G401 (cell line): ENCODE measurements at places on chromosomes 4 and X.

DNA sequence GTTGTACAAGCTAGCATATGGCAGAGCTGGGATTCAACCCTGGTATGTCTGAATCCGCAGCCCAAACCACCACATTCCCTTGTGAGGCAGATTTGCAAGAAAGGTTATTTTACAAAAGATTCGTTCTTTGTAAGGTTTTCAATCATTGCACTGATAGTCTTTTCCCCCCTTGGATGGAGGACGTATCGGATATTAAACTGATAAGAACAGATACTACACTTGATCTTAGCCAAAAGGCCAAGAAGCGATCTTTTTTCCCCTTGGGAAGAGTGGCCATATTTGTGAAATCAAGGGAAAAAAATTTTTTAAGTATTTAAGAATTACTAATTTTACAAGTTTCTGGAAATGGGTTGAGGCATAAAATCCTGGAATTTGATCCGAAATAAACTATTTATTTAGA lies 34.4 kb upstream of the MSMO1 start:
- DNase-seq, result no peak

GRCh38 chrX:112368371-112368770 lies 285.8 kb upstream of the TRPC5 start:
- DNase-seq, result no peak

DNA sequence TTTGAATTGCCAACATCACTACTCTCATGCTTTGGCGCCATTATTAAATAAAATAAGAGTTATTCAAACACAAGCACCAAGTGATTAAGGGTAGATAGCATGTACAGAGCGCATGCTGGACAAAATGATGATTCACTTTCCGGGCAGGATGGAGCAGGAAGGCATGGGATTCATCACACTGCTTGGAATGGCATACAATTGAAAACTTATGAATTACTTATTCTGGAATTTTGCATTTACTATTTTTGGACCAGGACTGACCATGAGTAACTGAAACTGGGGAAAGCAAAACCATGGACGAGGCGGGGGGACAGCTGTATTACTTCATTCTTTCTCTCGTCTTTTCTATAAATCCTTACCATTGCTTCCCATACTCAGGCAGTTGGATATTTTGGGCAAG lies 28.5 kb upstream of the FGF5 start:
- no peak for DNase-seq

DNA sequence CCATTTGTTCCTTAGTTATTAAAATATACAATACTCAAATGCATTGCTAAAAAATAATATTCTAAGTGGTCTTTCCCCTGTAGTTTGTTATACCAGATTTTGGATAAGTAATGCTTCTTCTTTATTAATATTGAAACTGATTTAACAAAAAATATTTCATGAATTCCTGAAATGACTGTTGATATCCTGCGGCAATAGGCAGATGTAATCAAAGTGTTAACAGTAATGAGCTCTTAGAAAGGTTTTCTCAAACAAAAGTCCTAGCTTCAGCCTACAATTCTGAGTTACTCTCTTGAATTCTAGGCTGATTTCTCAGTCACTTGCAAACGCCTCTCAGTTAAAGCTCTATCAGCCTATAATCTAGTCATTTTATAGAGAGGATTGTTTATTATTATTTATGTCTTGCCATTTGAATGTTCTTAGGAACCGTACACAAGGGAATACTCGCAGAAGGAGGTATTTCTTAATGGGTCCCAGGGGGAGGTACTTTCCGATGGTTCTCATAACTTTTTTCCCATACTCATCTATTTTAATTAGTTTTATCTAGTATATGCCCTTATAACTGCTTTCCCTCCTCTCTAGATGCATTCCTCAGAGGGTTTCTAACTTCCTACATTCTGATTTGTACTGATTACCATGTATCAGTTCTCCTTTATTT lies 96.8 kb downstream of the FNIP2 start:
- no peak for DNase-seq

GRCh38 chrX:13699183-13699826 lies 10.4 kb downstream of the RAB9A start:
- DNase-seq, result no peak

DNA sequence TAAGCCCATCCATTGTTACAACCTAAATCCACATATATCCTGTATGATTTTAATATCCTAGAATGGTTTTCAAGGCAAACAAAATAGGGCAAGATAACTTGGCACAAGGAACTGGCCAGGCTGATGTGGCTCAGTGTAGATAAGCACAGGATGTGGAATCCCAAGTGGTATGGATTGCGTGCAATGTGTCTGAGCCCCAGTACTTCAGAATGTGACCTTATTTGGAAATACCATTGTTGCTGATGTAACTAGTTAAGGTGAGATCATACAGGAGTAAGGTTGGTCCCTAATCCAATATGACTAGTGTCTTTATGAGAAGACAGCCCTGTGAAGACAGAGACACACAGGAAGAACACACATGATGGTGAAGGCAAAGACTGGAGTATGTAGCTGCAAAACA lies 72.4 kb downstream of the IL21 start:
- no peak for DNase-seq

GRCh38 chr4:73967866-73968265 lies 14.0 kb downstream of the PF4 start:
- no peak for DNase-seq

DNA sequence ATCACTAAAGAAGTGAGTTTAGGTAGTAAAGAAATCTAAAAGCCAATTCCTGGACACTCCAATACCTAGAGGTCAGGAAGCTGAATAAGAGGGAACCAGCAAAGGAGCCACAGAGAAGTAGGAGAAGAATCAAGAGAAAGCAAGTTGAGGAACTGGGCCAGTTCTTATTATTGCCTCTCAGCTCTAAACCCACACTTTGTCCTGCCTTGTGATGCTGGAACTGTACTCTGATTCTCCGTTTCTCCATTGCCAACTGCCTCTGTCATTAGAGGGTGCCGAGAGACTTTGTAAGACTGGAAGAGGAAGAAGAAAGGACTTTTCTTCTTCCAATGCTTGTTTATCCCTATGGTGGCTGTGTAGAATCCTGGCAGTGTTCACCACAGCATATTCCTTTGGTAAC lies 38.6 kb downstream of the NSUN7 start:
- DNase-seq, result no peak

GRCh38 chrX:153592091-153592833 lies 6.7 kb downstream of the CCNQ start:
- no peak for DNase-seq

DNA sequence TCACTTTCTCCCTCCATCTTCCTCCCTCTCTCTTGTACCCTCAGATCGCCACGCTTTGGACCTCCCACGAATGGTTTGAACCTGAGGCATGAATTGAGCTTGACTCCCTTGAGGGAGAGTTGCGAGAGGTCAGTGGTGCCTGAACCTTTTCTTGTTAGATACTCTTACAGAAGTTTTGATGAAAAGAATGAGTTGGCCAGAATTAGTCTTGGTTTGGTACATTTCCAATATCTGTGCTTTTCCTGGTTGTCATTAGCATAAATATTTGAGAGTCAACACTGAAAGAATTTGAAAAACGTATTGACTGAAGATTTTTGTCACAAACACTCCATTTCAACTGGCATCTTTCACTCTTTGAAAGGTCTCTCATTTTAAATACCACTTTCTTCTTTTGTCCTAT lies 510.6 kb upstream of the DIPK2B start:
- DNase-seq, result no peak

DNA sequence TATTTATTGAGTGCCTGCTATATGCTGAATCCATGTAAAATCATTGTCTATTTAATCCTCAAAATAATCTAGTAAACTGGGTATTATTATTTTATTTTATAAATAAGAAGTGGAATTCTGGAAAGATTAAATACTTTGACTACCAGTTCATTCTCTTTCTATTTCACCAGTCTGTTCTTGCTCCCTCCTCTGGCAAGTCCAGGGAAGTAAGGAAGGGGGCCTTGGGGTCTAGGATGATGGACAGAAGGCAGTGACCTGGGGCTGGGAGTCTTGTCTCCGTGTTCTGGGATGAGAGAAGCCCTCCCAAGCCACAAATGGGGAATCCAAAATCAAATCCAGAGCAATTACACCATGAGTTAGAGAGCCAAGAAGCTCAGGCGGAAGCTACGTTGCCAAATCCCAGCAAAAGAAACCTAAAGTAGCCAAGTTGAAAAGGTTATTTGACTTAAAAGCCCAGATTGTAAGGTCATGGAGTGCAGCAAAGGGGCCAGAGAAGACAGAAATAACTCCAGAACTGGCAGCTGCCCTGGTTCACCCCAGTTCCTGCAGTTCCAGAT lies 28.3 kb upstream of the PARM1 start:
- DNase-seq, result no peak

- no peak for DNase-seq
These were observed 30.5 kb downstream of the PLAC8 start for GRCh38 chr4:83083925-83084475.

GRCh38 chr4:188417181-188417580 lies 277.9 kb downstream of the TRIML1 start:
- no peak for DNase-seq

DNA sequence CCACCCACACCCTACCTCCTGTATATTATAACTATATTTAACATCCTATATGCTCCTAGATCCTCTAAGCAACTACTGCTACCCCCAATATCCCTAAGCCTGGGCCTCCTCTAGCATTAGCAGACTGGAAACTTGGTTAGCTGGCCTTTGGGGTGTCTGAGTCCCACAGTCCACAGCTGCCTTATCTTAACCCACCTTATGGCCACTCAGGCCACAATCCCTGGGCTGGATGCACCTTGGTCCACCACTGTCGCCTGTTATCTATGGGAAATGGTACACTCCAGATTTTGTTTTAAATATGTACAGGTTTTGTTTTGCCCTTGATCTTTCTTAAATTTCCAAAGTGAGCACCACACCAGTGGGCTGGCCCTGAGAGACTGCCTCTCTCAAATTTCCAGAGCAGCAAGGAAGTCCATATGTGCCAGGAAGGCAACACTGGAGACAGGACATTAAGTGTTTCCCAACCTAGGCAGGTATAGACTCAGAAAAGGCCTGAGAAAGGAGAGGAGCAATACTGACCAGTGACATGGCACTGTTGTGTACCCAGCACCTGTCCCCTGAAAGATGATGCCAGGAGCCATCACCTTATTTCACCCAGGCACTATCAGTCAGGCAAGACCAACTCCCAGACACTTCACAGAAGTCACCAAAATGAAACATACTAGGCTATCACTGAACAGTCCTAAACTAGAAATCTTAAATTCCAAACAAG lies 921 bp downstream of the PFKFB1 start:
- DNase-seq, result no peak

DNA sequence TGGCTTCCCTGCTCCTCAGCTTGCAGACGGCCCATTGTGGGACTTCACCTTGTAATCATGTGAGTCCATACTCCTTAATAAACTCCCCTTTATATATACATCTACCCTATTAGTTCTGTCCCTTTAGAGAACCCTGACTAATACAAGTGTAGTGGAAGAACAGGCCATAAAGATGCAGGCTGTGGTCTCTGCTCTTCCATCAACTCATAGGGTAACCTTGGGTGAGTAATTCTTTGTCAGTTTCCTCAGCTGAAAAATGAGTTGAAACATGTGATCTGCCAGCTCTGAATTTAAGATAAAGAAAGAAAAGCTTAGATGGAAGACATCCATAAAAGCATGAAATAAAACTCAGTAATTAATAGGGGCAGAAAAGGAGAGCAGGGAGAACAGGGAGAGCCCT lies 103.6 kb downstream of the ENOX2 start:
- no peak for DNase-seq

DNA sequence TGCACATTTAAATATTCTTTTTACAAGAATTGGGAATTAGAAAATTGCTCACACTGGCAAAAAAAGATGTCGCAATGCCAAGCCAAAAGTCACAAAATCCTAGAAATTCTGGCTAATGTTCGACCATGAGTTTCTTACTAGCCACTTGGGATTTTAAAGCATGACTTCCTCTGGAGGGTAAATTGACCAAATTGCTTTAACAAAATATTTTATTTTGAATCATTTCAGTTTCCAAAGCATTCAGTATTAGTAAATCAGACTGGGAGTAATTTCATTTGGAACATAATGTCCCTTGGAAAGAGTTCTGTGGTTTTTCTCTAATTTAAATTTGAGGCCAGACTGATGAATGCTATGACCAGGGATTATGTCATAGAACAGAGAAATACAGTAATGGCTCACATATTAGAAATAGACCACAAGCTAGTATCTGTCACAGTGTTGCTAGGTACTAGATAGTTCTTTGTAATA lies 7.6 kb upstream of the CXCL5 start:
- DNase-seq, result no peak

DNA sequence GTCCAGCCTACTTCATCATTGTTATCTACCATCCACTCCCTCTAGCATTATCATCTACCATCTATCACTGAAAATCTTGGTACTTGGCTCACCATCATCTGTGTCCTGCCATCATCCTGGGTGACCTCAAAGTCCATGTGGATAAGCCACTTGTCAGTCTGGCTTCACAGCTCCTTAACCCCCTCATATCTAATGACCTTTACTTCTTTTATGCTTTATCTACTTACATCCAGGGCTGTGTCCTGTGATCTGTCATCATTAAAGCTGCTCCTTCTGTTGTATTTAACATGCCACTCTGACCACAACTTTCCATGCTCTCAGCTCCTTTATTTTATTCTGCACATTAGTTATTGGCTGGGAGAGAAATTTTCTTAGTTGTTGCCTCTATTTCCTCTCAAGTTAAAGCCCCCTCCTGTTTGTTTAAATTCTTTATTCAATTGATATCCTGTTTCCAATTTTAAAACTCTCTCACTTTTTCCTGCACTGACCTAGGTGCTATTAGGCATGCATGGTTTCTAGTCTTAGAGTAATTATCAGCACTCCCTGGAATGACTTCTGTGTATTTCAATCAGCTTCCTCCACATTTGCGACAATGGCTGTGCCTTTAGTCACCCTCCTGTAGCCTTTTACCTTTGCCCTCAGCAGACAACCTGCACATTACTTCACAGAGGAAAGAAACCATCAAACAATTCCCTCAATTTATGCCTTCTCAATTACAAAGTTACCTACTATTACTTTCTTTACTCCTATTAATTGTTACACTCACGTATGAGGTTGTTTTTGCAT lies 8.1 kb upstream of the FABP2 start:
- DNase-seq, result no peak

- DNase-seq, result no peak
These were observed 536 bp downstream of the SH3BGRL start for GRCh38 chrX:81202456-81202819.

DNA sequence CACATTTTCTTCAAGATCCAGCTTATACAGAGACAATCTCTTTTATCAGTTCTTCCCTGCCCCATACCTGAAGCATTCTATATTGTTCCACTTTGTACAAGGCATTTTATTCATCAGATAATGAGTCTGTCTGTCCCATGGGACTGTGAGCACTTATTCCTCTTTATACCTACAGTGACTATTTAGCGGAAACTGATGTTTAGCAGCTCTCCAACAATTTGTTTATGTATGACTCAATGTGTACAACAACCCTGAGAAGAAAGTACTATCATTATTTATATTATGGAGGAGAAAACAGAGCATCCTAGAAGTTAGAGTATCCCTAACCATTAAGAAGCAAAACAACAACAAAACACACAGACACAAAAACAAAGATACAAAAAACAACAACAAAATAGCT lies 306.5 kb downstream of the PRDM5 start:
- DNase-seq, result no peak

- DNase-seq, result no peak
These were observed 129.8 kb downstream of the TBC1D19 start for GRCh38 chr4:26713563-26714151.

GRCh38 chr4:112775801-112776200 lies 138.9 kb downstream of the LARP7 start:
- DNase-seq, result no peak
